ENCODE measurements at places on chromosomes 12 and 14.

- DNase-seq: peak; percentile 78
These were observed 29.9 kb upstream of the SLC38A2 start for GRCh38 chr12:46402451-46402850.

GRCh38 chr12:100187068-100187467 lies 13.5 kb upstream of the ACTR6 start:
- DNase-seq: no peak

- DNase-seq: no peak
These were observed 411.9 kb downstream of the FUT8 start for GRCh38 chr14:65824285-65824977.

DNA sequence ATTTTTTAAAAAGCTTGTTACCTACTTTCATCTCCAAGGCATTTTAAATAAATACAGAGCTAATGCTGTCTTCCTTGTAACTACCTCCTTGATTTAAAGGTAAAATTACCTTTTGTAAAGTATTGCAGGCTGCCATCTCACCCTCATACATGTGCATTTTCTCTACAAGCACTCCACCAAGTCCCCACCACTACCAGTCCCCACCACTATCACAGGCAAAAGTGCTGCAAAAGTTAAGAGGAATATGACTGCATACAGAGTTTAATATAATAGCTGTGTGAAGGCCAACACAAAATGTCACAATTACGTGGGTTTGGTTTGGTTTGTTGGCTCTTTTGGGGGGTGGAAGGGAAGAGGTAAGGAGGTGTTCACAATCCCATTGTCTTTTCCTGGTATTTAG lies 9.6 kb downstream of the SIX1 start:
- no peak for DNase-seq

- no peak for DNase-seq
These were observed 52.9 kb upstream of the SCN8A start for GRCh38 chr12:51538149-51538548.

- no peak for DNase-seq
These were observed 11.8 kb downstream of the NUBPL start for GRCh38 chr14:31572955-31573354.

DNA sequence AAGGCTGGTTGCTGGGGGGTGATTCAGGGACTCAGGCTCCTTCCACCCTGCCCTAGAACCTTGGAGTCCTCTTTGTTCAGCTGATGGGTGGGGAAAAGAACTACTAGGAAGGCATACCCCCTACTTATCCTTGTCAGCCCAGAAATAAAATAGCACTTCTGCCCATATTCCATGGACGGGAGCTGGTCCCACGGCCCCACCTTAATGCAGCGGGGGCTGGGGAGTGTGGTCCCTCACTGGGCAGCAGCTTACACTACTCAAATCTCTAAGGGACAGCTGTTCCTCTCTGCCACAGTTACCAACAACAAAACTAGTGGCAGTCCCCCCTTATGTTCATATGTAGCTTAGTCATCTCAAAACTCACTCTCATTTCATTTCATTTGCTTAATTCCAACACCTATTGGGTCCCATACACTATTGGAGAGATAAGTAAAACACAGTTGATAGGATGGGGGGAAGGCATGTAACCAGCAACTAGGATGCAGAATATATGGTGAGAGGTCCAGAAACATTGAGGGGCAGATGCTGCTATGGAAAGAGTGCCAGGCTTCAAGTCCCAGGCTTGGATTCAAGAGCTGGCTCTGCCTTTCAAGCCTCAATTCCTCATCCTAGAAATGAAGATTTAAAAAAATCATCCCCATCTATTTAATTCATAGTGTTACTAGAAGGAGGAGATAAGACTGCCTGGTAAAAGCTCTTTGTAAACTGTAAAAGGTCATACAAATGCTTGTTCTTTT lies 83.7 kb upstream of the RIC8B start:
- DNase-seq: no peak

- DNase-seq: peak; percentile 49
These were observed 776 bp upstream of the RIN3 start for GRCh38 chr14:92512807-92513203.

- no peak for DNase-seq
These were observed 14.5 kb upstream of the TAMALIN start for GRCh38 chr12:51992246-51992645.

GRCh38 chr12:105803292-105803691 lies 335.5 kb downstream of the NUAK1 start:
- DNase-seq: no peak

- no peak for DNase-seq
These were observed 51.1 kb upstream of the PWP1 start for GRCh38 chr12:107634530-107634929.

Measured in aorta (tissue), 5 donors.